Mucosa of gallbladder (tissue), 1 donor: ENCODE measurements at places on chromosomes 7 and 10.
A peak's percentile ranks its signal among the peaks of the same experiment; 100 is the strongest.

DNA sequence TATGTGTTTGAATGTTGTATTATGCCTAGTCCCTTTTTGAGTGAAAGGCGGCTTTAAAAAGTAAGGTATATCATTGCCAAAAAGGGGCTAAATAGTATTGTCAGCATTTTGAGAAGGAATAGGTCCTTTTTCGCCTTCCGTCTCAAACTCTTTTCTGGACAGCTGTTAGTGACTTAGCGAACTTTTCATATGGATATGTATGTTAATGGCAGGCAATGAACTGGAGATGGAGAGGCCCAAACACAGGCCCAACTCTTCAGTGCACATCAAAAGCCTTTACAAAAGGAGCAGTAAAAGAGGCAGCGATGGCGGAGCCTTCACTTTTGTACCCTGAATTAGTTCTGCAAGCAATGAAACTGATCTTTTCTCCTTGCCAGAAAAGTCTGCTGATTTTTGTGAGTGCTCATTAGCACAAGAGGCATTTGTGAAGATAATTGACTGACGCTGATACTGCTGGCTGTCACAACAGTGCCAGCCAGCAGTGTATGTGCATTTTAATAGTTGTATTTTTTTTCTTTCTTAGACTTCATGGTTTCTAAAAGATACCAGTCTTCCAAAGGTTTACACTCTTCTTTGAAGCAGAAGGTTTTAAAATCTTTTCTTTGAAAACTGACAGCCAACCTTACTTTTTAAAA lies 243.7 kb upstream of the SP8 start:
- no peak for DNase-seq

DNA sequence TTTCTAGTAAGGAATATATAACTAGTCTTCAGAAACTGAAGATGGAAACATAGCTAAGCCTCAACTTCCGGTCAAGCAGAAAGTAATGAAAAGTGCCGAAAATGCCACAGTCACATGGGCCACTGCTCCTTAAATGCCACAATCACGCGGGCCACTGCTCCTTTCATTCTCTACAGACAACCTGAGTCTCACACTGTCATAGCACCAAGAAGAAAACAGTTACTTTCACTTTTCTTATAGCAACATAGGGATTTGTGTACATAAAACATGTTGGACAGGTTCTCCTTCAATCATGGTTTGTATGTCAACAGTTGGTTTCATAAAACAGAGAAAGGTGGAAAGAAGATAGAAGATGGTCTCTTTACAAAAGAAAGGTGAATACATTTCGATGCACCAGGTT lies 48.6 kb upstream of the NOBOX start:
- no peak for DNase-seq

DNA sequence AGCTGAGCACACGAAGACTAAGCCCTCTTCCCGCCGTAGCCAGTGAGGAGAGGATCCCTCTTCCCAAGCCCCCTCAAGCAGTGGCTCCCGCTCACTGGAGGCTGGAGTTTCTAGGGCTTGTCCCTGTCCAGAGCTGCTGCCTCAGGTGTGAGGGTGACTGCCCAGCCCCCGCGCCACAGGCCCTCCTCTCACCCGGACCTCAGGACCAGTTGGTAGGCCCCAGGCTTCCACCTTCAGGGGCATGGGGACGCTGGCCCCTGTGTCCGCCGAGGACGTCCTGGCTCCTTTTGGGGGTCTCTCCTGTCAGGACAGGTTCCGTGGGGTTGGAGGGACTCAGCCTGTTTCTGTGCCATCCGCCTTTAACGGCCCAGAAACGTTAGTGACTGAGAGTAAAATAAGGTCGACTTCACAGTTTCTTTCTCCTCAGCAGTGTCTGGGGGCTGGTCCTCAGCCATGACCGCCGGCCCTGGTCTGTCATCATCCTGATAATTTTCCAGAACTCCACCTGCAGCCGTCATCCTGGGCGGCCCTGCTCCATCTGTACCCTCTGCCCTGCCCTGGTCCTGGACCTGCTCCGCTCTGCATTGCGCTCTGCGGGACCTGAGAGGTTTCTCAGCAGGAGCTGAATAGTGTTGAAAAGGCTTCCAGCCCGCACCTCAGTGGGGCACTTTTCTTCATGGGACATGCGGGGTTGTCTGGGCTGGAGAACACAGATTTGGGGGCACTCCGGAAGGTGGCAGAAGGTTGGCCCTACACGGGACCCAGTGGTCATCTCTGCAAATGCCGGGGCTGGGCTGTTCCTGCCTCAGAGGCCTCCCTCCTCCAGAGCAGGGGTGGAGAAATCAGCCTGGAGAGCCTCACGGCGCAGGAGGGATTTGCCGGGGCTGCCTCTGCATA lies 36.0 kb upstream of the FAM20C start:
- no peak for DNase-seq

DNA sequence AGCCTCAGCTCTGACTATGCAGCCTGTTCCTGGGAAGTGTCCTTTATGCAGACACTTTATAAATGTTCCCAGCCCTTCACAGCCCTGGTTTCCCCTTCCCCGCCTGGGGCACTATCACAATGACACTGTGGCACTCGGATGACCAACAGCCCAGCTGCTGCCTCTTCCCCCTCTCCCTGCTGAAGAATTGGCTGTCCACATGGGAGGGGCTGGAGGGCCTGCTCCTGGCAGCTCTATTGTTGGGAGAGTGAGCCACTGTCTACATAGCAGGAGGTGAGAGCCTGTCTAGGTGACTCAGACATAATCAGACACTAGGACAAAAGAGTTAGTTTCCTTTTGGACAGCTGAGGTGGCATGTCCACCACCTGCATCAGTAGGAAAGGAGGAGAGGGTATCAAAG lies 437.5 kb downstream of the PLXNA4 start:
- DNase-seq: no peak

- no peak for DNase-seq
Observed at GRCh38 chr10:89683883-89684282, 17.5 kb upstream of the KIF20B start.

GRCh38 chr10:44173608-44173894 lies 211.3 kb downstream of the CXCL12 start:
- no peak for DNase-seq

DNA sequence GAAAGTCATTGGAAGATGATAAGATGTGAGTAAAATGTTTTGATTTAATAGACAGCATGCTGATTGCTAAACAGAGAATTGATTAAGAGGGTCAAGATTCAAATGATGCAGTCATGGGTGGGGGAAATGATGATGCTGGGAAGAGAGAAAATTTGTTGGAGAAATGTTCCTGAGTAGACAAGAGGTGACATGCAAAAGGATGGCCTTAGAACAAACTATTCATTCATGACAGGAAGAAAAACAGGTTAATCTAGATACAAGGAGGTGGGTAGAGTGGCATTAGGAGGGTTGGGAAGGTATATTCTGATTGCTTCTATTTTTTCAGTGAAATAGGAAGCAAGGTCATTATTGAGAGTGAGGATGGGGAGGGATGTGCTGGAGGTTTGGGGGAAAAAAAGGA lies 146.7 kb downstream of the SEM1 start:
- no peak for DNase-seq

GRCh38 chr7:146115851-146116520 lies 615 bp upstream of the CNTNAP2 start:
- DNase-seq: peak; percentile 51

GRCh38 chr10:97888641-97889262 lies 39.1 kb downstream of the GOLGA7B start:
- no peak for DNase-seq

GRCh38 chr10:30988831-30989435 lies 42.7 kb downstream of the ZNF438 start:
- DNase-seq: no peak

DNA sequence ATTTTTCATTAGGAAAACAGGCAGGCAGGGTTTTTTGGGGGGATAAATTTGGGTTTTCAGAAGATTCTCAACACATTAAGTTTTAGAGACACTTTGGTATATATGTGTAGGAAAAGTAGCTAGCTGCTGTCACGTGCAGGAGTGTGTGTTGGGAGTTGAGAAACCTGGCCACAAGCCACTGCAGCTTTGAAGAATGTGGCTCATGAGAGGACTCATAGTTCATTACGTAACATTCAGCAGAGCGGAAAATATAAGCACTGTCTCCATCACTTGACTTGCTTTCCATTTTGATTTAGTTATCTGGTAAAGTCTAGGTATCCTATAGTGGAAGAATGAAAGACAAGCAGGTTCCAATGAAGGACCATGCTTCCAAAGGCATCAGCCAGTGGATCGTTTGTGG lies 31.2 kb downstream of the SMNDC1 start:
- DNase-seq: peak; percentile 38

DNA sequence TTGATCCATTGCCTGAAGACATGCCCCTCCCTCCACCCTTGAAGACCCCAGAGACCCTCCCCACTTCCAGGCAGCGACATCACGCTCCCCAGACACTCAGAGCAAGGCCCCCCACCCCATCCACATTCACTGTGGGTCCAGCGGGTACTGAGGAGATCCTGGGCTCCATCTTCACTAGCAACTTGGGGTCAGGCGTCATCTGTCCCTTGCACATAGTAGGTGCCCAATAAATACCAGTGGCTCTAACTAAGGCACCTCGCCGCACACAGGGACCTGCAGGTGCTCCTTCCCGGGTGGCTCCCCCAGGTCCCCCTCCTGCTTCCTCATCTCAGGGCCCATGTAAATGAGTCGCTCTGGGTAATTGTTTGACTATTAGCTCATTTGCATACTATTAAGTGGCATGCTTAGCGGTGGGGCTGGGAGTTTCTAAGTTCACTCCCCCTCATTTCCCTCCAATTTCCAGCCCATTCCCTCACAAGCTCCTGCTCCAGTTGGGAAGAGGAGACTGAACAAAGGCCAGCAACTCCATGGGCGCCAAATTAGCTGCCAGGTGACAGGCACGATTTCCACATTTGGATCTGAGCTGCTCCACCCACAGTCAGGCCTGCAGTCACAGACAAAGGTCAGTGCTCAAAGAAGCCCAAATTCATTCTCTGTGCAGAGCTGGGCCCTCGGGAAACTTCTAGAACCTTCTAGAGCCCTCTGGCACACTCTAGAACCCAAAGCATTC lies 29.7 kb downstream of the EBF3 start:
- DNase-seq: no peak

DNA sequence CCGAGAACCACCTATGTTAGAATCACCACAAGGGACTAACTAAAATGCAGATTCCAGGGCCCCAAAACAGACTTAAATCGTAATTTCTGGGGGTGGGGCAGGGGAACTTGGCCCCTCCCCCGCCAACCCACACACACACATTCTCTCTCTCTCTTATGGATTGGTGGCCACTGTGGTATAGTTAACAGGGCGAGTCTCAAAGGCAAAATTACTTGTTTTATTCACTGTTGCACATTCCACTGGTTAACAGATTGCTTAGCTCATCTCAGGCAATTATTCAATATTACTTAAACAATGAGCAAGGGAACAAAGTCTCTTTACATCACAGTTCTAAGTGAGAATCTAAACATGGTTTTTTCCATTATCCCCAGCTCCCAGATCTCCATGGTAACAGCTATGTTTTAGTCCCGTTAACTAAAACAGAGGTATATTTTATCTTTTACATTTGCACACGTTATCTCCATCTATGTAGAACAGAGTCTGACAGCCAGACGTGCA lies 38.5 kb downstream of the IGF2BP3 start:
- no peak for DNase-seq

GRCh38 chr7:143518941-143519340 lies 41.3 kb downstream of the TAS2R41 start:
- DNase-seq: no peak

GRCh38 chr7:122438006-122438405 lies 133.5 kb upstream of the FEZF1 start:
- no peak for DNase-seq

- DNase-seq: no peak
Observed at GRCh38 chr7:463817-464453, 55.7 kb downstream of the PDGFA start.

GRCh38 chr10:44383749-44384600 lies 922 bp downstream of the CXCL12 start:
- no peak for DNase-seq

- no peak for DNase-seq
Observed at GRCh38 chr10:132332433-132332754, 401 bp downstream of the LRRC27 start.

GRCh38 chr10:48623607-48624132 lies 18.8 kb upstream of the ARHGAP22 start:
- DNase-seq: no peak

GRCh38 chr7:3176112-3177000 lies 124.7 kb upstream of the SDK1 start:
- DNase-seq: no peak

DNA sequence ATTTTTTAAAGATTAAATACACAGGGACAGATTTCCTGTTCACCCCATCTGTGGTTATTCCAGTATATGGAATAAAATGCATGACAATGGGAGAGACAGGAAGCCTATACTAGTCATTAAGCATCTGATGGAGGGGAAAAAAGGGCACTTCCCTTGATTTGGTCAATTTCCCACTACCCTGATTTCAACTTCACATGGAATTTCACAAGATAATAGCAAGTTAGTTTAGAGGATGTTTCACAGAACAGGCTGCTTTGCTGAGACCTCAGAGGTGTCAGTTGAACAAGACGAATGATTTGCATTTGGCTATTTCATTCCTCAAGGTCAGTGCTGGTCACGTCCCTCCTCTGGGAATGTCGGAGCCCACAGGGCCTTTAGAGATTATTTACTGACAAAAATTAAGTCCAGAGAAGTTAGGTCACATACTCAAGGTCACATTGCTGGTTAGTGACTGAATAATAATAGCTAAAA lies 4.7 kb upstream of the ITPRIP start:
- no peak for DNase-seq

GRCh38 chr10:52450762-52451291 lies 136.7 kb downstream of the DKK1 start:
- DNase-seq: no peak

- DNase-seq: no peak
Observed at GRCh38 chr7:122137251-122138077, 6.6 kb downstream of the AASS start.

DNA sequence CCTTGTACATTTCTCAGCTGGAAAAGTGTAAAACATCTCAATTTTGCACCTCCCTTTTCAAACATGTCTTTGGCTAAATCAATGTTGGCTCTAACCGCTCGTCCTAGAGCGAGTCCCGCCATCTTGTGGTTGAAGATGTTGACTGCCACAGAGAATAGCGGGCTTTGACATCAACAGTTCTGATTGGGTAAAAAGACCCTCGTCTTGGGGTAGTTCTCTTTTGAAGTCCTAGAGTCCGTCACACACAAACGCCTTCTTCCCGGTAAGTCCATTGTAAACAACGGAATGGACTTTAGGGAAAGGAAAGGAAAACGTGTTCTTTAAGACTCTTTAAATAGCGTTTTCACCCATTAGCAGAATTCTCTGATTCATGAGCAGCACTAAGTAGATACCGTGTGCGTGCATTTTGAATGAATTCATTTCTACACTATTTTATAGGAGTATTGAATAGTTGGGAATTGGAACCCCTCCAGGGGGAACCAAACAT lies 452 bp upstream of the RPP30 start:
- peak; percentile 42 for DNase-seq

DNA sequence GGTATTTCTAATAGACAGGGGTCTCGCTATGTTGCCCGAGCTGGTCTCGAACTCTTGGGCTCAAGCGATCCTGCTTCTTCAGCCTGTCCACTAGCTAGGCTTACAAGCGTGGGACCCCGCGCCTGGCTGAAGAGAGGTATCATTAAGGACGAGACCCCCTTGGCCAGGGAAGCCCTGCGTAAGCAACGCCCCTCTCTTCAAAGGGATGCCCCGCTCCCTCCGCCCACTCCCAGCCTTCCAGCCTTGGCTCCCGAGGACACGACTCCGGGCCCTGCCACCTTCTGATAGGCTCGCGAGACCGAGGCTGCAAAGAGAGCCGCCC lies 220 bp upstream of the ZKSCAN5 start:
- no peak for DNase-seq

- peak; percentile 38 for DNase-seq
Observed at GRCh38 chr7:95527033-95527775, 41.5 kb downstream of the ASB4 start.
